Vagina (tissue), 2 donors: ENCODE measurements at places on chromosomes 16 and 17.

GRCh38 chr17:8176998-8177731 lies 985 bp upstream of the TMEM107 start:
- DNase-seq, result no peak

DNA sequence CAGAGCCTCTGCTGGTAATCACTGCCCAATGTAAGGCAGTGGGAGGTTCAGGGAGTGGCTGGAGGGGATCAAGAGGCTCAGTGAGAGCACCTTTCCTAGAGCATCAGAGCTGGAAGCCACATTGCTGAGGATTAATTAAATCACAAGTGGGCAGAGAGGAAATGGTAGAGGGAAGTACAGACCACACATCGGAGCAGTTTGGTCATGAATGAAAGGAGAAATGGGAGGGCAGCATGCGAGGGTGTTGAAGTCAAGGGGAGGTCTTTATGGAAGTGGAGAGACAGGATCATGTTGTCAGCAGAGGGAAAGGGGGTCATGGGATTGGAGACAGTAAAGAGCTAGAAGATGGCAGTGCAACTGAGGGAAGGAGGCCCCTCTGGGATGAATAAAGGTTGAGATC lies 2.3 kb downstream of the CCL17 start:
- no peak for DNase-seq

- DNase-seq, result no peak
Observed at GRCh38 chr16:83629836-83630235, 177.9 kb upstream of the HSBP1 start.

- DNase-seq, result no peak
Observed at GRCh38 chr16:86566601-86566965, at the start of gene FOXC2. TSS of gene FOXC2 (plus strand) at chr16:86566829. CDS start at chr16:86567336, 507 bp downstream.

DNA sequence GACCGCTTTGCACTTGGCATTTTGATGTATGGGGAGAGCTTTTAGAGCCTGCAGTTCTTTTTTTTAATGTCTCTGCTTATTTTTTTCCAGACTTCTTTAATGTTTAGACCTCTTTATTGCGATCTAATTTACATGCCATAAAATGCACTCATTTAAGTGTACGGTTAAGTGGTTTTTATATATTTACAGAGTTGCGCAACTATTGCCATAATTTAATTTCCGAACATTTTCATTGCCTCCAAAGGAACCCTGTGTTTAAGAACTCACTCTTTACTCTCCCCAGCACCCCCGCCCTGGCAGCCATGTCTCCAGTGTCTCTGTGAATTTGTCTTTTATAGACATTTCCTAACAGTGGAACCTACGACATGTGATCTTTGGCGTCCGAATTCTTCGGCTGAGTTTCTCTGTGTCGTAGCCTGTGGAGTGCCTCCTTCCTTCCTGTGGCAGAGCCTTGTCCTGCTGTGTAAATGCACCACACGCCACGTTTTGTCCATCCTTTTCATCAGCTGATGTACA lies 24.0 kb downstream of the ZNF750 start:
- no peak for DNase-seq

GRCh38 chr17:51046514-51047384 lies 73.9 kb downstream of the SPAG9 start:
- DNase-seq, result peak; percentile 93

- no peak for DNase-seq
Observed at GRCh38 chr16:54283725-54284318, 2.8 kb downstream of the IRX3 start.

DNA sequence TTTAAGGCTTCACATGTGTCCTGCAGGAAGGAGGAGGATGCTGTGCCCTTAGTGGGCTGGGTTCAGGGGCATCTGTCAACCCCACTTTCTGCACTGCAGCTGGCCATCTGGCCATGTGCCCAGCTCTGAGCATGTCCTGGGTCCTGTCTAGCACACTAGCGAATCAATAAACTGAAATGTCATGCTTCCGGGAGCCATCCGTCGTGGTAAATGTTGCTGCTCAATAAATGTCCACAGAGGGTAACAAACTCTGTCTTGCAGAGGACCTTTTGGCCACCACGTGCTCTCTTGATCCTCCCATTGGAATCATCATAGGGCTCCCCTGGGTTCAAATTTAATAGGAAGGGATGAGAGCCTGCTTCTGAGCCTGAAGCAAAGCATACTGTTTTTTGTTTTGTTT lies 168.6 kb upstream of the PIRT start:
- DNase-seq, result no peak

DNA sequence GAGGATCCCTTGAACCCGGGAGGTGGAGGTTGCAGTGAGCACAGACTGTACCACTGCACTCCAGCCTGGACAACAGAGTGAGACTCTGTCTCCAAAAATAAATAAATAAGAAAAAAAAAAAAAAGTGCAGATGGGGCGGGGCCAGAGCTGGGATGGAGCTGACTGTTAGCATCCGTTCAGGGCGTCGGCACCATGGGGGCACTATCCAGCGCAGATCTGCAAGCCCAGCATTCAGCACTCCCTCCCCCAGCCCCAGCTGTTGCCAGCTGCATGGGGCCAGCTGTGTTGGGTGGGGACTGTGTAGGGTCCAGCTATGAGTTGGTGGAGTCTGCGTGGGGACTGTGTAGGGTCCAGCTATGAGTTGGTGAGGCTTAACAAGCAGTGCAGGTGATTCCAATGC lies 13.3 kb downstream of the GPRC5C start:
- no peak for DNase-seq

DNA sequence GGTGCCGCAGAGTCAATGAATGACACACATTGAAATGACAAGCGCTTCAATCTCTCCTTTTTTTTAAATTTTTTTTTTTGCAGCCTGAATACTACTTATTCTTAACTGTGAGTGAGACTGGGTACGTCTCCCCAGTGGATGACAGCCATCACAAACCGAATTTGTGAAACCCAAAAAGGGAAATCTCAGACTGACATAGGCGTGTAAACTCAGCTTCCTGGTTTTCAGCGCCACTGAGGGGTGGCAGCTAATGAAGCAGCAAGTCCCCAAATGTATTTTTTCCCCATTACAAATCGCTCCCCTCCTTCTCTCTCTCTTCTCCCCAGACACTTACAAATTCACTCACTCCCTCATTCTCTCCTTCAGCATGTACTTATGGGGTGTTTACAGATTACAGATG lies 196.0 kb downstream of the MAF start:
- DNase-seq, result no peak

- DNase-seq, result no peak
Observed at GRCh38 chr16:76121636-76122035, 155.6 kb upstream of the CNTNAP4 start.

DNA sequence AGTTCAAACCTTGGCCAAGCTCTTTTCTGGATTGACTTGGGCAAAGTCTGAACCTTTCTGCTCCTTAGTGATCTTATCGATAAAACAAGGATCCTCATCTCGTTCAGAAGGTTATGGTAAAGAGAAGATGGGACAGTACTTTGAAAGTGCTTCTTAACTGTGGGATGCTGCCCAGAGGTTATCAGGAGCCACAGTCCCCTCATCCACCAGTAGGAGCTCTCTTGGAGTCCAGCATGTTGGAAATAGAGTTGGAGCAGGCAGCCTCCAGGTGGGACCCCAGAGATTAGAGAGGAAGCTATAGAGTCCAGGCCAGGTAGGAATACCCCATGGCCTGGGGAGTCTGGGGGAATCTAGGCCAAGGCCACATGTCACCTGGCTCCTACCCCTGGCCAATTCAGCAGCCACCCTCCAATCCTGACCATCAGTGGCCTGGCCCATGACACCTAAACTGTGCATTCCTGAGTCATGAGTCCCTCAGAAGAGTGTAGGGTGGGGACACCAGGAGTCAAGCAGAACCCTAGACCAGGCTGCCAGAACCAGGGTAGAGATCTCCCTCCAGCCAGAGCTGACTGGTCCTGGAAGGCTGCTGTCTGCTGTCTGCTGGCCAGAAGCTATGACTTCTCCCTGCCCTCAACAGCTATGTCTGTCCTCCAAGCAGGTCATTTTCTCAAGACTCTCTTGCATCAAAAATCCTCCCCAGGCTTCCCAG lies 144.3 kb downstream of the AIPL1 start:
- no peak for DNase-seq

- DNase-seq, result no peak
Observed at GRCh38 chr16:58831386-58831785, 97.3 kb upstream of the GOT2 start.

DNA sequence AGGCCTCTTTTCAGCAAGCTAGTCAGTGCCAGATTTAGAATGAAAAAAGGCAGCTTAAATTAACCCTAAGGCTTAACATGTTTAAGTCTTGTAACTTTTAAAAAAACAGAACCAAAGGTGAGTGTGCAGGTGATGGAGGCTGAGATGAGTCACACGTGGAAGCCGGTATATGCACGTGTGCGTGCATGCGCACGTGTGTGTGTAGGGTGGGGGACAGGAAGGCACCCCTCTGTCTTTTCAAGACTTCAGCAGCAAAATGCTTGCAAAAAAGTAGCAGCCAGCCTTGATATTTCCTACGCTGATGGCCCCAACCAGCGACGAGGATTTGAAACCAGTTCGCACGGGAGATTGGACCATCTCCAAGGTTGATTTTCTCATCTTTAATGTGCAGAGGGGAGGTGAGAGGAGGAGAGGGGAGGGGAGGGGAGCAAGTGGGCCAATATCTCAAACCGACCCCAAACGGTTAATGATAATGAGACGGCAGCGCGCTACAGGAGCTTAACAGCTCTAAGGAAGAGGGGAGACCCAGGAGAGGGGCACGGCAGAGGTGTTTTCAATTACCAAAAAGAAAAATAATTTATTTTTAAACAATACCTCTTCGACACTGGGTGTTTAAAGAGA lies 154.7 kb downstream of the ZNF423 start:
- DNase-seq, result no peak

DNA sequence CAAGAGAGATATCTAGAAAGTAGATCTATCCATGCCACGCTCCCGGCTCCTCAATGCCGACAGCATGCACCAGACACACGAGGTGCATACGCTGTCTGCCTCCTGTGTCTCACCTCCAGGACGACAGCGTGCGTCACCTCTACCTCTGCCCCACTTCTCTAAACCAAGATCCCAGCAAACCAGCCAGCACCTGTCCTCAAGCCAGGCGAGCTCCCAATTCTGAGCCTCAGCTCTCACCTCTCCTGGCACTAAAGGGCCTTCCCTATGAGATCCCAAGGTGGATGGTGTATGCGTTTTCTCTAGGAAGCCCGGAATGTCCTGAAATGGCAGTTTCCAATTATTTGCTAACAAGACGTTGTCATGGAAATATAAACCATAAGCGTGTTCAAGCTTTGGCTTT lies 36.2 kb upstream of the RCVRN start:
- no peak for DNase-seq

GRCh38 chr17:81387100-81388090 lies 7.9 kb upstream of the BAHCC1 start:
- no peak for DNase-seq

- no peak for DNase-seq
Observed at GRCh38 chr17:4562015-4562969, 1.9 kb upstream of the GGT6 start.

- no peak for DNase-seq
Observed at GRCh38 chr17:76131692-76132573, 9.1 kb downstream of the FOXJ1 start.
